ENCODE measurements at places on chromosomes 7 and 10.

GRCh38 chr7:41889472-41889871, 186.6 kb upstream of the INHBA start:
- DNase-seq: no peak

DNA sequence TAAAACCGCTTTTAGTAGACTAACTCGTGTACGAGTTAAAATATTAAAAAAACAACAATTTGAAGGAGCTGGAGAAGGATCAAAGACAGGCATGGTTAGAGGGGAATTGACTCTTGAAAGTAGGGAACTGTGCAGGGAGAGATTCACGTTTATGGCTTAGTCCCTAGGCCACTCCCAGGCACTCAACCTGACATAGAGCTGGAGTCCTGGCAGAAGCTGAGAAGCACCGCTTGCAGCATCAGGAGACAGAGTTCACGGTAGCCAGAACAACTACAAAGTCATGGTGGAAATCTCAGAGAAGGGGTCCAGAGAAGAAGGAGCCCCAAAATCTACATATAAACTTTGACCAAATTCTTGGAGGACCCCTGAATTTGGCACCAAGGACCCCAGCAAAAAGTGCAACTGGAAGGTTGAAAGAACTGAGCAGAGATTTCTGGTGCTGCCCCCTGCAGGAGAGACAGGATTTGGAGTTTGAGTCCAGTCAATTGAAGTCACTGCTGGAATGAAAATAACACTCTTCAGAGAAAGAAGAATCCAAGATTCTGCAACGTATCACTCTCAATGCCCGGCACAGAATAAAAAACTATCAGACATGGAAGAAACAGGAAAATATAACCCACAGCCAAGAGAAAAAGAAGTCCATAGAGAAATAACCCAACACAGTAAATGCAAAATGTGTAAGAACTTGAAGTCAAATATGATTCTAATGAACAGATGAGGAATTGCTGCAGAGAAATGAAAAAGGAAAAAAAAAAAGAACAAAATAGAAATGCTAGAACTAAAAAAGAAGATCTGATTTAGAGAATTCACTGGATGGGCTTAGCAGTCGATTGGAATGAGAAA, 493.3 kb upstream of the PODXL start:
- no peak for DNase-seq

GRCh38 chr7:130294314-130294713, 1.4 kb downstream of the CPA4 start:
- DNase-seq: no peak

- no peak for DNase-seq
Observed at GRCh38 chr10:118214776-118215175, 127.3 kb downstream of the FAM204A start.

GRCh38 chr7:134685250-134685649, 38.6 kb downstream of the BPGM start:
- no peak for DNase-seq

DNA sequence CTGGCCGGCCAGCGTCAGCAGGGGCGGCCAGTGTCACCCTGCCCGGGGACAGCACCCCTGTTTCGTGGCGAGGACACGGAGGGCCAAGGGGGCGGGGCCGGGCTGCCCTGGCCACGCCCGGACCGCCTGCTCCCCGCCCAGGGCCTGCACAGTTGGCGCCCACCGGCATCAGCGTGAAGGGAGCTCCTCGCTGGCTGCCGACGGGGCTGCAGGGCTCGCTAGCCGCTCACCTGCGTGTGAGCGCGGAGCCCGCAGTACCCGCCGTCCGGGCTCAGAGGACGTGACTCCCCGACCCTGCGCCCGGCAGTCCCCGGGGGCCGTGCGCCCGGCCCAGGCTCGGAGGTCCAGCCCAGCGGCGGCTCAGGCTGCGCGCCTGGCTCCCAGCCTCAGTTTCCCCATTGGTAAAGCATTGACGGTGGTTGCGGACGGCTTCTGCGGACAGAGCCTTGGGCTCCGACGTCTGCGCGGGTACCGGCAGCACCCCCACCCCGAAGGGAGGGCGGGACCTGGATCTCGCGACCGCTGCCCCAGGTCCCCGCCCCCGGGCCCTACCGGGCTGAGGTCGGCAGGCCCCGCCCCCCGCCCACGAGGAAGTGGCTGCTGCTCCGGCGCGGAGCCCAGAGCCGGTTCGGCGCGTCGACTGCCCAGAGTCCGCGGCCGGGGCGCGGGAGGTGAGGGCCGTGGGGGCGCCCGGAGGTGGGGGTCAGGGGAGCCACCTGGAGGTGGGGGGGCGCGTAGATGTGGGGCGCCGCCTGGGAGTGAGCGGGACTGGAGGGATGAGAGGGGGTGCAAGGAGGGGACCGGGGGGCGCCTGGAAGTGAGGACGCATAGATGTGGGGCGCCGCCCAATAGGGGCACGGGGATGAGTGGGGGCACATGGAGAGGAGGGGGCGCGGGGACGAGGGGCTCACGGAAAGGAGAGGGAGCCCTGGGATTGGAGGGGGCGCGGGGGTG, at the start of gene ARPC1B:
TSS of gene ARPC1B (plus strand) at position 620 of the 954 bp plus-strand sequence. CDS start 10,985 bp downstream, outside the sequence.
- DNase-seq: peak; percentile 86

DNA sequence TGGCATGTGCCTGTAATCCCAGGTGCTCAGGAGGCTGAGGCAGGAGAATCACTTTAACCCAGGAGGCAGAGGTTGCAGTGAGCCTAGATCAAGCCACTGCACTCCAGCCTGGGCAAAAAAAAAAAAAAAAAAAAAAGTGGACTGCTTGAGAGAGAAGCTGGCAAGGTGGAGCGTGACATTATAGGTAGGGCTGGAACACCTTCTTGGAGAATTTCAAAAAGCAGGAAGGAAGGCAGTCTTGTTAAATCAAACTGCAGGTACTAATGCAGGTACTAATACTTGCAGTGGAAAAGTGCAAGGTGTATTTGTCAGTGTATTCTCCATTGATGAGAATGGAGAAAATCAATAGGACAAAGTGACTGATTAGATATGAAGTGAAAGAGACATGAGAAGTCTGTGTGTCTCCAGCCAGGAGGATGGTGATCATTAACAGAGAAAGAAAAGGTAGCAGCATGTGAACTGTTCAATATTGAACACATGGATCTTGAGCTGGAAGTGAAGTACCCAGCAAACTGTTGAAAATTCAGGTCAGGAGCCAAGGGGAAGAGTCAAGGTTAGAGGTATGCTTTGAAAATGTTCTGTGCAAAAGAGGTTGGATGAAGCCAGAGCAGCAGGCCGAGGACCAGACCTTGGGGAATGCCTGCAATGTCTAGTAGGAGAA, 12.6 kb upstream of the SLC16A12 start:
- no peak for DNase-seq

- DNase-seq: no peak
Observed at GRCh38 chr7:11175371-11175770, 201.7 kb downstream of the PHF14 start.

GRCh38 chr7:33563651-33564050, 341.7 kb upstream of the BMPER start:
- DNase-seq: no peak

DNA sequence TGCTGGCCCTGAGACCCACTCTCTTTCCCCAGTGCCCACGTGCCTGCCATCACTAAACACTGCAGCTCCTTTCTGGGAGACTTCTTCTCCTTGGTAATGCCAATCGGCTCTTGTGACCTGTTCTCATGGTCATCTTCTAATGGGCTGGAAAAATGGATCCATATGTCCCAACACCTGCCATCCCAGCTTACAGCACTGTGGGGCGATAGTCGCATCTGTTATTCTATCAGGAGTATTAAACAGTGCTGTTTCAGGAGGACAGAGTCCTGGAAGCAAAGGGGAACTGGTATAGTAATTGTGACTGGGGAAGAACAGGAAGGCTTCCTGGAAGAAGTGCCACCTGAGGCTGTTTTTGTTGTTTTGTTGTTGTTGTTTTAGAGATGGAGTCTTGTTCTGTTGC, 411.2 kb downstream of the GLRX3 start:
- no peak for DNase-seq

- peak; percentile 25 for DNase-seq
Observed at GRCh38 chr7:2016021-2016631, 216.6 kb downstream of the MAD1L1 start.

- DNase-seq: no peak
Observed at GRCh38 chr10:31242902-31243301, 76.1 kb upstream of the ZEB1 start.

DNA sequence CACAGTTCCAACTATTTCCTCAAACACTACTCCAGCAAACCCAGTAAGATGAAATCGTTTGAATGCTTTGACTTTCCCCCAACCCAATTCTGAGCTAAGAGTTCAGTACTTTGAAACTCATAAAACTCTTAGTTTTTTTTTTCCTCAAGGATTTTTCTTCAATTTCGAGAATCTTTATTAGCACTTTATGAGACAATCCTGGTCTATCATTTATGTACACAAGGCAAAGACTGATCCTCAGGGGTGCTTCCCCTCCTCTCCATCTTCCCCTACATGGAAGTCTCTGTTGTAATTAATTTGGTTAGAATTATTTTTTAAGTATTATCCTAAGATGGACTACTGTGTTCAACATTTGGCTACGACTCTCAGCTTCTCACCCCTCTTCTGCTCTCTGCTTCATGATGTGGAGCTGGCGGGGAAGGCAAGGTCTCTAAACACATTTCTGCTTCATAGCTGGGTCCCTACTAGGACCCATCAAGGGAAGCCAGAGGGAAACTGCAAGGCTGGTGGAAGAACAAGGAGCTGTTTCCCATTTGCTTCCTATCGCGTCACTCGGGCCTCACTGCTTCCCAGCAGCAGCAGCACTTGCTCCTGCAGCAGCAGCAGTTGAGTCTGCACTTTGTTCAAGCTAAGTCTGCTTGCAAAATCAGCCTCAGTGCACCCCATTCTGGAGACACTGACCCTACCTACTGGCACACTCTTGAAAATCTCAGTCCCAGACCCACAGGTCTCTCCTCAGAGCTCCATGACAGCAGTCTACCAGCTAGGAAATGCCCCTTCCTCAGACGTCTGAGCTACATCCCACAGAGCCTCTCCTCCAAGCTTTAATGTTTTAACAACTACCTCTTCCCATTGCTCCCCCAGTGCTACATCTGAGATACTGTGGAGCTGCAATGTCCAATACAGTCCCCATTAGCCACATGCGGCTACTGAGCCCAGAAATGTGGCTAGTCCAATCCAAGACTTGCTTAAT, 90.0 kb downstream of the CHCHD3 start:
- DNase-seq: no peak

- DNase-seq: no peak
Observed at GRCh38 chr10:1660815-1661214, 76.5 kb downstream of the ADARB2 start.

DNA sequence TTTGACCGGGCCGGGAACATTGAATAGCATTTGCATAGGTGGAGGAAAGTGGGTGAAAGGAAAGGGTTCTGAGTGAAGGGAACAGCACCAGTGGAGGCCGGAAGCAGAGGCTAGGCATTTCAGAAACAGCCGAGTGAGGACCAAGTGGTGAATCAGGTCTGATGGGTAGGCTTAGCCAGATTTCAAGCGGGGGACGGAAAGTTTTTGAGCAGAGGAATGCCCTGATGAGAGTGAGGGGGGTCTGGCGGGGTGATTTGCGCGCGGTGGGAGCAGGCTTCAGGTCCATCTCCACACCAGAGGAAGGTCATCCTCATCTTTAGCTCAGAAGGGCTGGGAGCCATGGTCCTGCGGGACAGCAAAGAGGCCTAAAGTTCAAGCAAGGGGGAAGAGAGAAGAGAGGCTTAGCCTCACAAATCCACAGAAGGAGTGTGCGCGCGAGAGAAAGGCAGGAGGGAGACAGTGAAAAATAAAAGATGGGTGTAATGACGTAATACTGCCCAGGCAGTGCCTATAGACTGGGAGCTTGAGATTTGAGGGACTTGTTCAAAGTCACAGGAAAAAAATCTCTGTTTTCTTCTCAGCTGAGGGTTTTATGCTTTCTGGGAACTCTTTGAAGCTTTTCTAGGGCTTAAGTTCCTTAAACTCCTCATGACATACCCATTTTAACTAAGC, 1.0 kb upstream of the DENND2A start:
- DNase-seq: peak; percentile 49

DNA sequence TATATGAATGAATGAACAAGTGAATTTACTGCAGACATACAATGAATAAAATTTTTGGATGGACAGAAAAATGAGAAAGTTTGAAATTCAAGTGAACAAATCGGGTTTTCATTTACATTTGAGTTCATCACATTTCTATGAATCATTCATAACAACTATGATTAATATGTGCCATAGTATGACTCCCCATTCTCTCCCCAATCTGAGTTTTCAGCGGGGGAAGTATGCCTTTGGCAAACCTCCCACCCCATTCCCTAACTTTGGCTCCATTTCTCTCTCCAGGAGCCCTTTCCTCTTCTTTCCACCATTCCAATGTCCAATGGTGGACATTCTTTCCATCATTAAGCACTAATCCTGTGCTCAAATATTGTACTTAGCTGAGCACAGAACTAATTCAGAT, 96.8 kb upstream of the LSM8 start:
- DNase-seq: no peak

GRCh38 chr10:86263209-86263608, 103.4 kb downstream of the GRID1 start:
- no peak for DNase-seq

DNA sequence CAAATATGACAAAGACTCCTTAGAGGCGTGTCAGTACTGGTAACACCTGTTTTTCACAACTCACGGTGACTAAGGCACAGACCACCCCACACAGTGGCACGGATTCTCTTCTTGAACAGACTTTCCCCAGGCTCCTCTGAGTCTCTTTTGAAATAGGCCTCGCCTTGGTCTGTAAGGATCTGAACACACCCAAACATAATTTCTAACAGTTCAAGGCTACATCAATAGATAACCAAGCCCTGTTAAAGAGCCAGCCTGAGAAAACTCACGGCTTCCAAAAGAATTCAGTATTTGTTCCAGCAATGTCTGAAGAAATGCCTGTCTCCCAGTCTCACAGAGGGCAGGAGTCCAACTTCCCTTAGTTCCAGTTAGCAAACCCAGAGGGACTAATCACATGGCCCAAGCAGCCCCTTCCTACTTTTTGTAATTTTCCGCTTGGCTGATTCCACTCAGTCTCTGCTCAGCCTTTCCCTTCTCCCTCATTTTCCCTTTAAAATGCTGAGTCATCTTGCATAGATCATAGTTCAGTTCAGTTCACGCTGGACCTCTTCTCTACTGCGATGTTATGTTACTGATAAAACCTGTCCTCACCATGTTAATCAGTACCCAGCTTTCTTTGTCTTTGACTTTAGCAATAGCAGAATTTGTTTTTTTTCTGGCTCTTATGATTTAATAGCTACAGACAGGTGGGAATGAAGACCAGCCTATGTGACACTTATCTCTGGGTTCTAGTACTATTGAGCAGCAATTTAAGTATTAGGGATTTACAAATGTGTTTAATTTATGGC, 22.6 kb upstream of the AKR1C3 start:
- no peak for DNase-seq

DNA sequence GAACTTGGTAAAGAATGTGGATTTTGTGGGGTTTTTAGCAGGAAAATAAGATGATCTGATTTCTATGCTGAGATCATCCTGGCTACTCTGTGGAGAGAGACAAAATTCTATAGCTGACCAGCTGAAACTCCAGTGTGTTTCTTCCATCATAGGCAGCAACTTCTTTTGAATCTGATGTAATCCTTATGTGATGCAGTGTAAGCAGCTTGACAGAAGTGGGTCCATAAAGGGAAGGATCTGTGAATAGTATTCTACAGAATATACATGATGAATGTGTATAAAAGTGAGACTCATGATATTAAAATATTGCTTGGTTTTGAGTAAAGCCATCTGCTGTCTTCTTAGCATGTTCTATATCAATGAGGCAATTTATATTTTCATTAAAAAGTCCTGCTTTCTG, 4.4 kb downstream of the MYO3A start:
- DNase-seq: no peak
